ENCODE measurements at places on chromosomes 12 and 14.

GRCh38 chr14:90607141-90607540, 209.1 kb downstream of the TTC7B start:
- peak; percentile 81 for DNase-seq

DNA sequence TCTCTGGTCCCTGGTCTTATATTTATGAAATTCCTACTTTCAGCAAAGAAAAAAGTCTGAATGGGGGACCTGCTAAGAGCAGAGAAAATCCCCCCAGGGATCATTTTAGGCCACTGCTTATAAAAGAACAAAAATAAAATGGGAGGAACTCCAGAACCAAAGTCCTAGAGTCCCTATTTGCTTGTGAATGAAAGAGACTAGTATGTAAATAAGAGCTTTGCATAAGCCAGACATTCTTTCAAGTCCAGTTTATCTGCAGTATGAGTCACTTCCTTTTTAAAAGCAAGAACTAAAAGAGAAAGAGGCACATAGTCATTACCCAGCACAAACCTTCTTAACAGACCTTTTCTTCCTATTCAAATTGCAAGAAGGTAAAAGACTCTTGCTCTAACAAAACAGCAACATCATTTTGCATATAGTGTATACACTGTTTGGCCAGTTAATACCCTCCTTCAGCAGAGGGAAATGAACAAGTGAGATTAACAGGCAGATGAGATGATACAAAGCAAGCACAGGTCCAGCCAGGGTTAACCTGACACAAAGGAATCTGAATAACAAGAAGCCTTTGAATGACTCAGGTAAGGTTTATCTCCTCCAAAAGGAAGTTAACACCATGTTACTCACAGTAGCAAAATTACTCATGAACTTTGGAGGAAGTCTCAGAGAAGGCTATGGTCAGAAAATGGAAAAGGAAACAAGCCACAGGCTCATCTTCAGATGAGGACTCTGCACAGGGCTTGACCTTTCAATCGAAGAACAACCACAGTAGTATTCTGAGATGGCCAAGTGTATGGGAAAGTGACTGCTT, 87.3 kb downstream of the PHLDA1 start:
- DNase-seq = no peak

DNA sequence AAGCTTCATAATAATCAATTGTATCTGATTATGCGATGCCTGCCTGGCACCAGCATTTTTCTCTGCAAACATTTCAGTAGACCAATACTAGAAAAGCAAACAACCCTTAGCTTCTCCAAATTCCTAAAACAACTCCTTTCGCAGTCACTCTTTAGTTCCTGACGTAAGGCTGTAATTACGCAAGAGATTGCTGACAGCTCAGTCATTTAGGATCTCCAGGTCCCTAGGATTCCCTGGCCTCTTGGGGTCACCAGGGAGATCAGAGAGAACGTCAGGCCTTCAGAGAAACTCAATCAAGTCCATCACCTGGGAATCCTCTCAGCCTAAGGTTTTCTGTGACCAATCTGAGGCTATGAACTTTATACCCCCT, 390.6 kb downstream of the PAWR start:
- DNase-seq = no peak

DNA sequence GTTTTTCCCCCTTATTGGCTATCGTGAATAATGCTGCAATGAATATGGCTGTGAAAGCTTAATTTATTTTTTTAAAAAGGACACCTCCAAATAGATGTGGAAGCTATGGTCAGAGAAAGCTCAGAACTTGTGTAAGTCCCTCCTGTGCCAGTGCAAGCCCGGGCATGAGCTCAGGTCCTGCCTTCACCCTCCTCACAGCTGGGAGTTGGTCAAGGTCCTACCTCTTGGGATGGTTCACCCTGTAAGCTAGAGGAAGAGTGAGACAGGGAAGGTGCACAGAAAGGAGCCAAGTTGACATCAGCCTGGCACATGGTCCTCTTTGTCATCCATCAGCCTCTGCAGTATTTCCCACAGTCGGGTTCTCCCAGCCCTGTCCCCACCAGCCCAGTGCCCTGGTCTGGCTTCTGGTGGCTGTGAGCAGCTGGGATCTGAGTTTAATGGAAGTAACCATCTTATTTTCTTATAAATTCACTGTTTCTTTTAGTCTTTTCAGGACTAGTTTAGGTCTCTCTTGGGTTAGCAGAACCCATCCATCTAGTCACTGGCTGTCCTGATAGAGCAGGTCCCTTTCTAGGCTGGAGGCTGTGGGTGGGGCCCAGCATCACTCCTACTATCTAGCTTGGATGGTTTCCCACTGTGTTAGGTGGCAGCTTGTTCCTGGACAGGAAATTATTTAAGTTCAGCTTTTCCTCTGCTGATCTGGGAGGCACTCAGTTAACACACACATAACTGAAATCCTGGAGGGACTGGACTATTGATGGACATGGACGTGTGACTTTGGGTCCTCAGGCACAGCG, 11.8 kb upstream of the PLEKHG3 start:
- no peak for DNase-seq

Measured in cerebellum (tissue), 4 donors.